SHP77 treated with DMSO at 0.1 percent for 48 hours (cell line): ENCODE measurements at places on chromosomes 4 and X.

GRCh38 chr4:28247805-28248204 is 1387.2 kb downstream of the STIM2 start:
- no peak for DNase-seq

DNA sequence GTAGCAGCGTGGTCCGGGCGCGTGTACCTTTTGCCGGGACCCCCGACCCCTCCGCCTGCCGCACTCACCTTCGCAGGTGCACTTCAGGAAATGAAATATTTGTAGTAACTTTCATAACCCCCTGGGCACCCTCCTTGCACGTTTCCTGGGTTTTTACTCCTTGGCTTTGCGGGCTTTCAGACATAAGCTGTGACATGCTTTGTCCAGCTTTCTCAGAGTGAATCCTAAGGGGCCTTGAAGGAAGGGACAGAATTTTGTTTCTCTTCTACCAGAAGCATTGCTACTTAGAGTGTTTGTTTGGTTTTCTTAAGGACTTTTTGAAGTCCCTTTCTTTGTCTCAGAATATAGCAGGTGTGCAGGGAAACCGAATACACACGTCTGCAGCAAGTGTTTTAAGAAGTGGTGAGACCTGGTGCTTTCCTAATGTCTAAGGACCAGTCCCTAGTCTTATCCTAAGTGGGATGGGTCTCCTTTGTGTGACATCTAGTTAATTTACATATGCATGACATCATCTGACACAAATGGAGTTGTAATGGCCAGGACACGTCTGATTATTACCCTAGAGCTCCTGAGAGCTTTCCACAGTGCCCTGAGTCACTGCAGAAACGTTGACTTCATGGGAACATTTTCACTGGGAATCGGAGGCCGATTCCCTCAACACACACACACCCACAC is 1.3 kb downstream of the FAM149A start:
- no peak for DNase-seq

GRCh38 chr4:128663325-128663724 is 146.2 kb upstream of the JADE1 start:
- DNase-seq = no peak

- DNase-seq = no peak
These were observed 663 bp downstream of the CXorf38 start for GRCh38 chrX:40646489-40647306.

GRCh38 chr4:75555294-75556164 is at the start of gene ODAPH:
TSS of gene ODAPH (plus strand) at chr4:75556066. CDS start at chr4:75556083, 17 bp downstream.
- no peak for DNase-seq

- DNase-seq = no peak
These were observed 59.3 kb upstream of the RPL34 start for GRCh38 chr4:108561116-108561515.

DNA sequence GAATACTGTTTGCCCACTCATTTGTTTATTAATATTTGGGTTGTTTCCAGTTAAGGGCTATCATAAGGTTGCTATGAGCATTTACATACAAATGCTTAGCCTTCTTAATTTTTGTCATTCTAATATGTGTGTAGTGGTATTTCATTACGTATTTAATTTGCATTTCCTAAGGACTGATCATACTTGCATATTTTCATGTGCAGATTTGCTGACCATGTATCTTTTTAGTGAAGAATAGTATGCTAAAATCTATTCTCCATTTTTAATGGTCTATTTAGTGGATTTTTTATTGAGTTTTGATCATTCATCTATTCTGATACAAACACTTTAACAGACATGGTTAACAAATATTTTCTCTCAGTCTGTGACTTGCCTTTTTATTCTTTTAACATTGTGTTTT is 949.5 kb downstream of the RAB28 start:
- no peak for DNase-seq

GRCh38 chr4:37304612-37305011 is 60.1 kb downstream of the NWD2 start:
- DNase-seq = no peak

DNA sequence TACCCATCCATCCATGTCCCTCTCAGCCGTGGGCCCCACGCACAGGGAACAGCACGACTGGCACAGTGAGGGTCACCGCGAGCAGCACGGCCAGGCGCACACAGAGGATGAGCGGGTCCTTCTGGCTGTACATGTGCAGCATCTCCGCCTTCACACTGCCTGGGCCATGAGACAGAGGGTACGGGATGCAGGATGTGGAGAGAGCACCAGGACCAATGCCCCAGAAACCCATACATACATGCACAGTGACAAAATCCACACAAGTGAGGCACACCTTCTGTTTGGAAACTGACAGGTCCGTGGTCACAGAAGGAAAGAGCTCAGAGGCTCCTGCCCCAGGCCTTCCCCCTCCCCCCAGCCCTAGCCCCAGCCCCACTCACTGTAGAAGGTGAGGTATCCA is 9.5 kb downstream of the SLC38A5 start:
- DNase-seq = no peak

GRCh38 chrX:1075741-1076140 is 136.7 kb downstream of the CRLF2 start:
- no peak for DNase-seq

DNA sequence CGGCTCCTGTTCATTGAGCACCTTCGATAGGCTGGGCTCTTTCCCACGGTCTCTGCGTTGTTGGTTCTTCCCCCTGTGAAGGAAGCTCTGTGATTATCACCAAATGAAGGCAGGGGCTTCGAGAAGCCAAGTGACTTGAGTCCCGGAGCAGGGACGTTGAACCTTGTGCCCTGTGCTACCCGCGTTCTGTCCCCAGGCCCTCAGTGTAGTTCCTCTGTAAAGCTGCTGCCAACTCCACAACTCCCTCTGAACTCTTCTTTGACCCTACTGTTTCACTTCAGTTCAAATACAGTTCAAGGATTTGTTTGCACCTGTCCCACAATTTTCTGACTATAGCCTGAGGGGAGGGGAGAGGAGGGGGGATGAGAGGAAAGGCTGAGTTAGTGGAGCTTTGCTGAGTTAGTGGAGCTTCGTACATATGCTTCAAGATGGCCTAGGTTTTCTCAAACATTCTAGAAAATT is 635 bp upstream of the PHF8 start:
- DNase-seq = peak; percentile 93

GRCh38 chr4:36348403-36348938 is 67.1 kb downstream of the DTHD1 start:
- DNase-seq = no peak

DNA sequence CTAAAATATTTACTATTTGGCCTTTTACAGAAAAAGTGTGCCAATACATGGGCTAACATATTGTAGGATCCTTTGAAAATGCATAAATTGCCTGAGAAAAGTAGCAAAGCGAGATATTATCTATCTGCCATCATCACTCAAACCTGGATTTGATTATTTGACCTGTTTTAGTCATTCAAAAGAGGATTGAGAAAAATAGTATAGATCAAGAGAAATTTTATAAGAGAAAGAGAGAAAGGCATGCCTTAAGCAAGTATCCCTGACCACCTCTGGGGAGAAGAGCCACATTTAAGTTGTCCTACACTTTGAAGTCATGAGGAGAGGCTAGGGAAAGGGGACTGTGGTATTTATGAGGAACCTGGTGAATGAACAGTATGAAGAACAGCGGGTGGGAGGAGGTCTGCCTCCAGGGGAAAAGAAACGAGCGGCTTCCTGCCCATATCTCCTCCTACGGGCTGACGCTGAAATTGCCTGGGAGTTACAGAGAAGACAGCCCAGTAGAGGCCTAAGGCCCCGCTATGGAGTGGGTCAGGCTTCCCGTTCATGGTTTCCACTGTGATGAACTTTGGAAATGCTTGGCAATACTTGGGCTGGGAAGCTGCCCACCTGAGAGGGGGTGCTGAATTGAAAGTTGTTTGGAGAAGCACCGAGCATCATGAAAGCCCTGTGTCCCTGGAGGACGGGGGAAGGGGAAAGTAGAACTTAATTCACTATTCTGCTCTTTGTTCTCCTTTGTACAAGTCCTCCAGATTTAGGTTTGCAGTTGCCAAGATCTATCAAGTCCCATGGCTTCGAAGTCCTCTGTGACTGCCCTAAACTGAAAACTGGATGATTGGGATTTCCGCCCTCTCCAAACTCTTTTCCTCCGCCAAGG is 106.9 kb upstream of the ACSL4 start:
- DNase-seq = no peak

- no peak for DNase-seq
These were observed 15.6 kb downstream of the MED14 start for GRCh38 chrX:40719731-40720130.

DNA sequence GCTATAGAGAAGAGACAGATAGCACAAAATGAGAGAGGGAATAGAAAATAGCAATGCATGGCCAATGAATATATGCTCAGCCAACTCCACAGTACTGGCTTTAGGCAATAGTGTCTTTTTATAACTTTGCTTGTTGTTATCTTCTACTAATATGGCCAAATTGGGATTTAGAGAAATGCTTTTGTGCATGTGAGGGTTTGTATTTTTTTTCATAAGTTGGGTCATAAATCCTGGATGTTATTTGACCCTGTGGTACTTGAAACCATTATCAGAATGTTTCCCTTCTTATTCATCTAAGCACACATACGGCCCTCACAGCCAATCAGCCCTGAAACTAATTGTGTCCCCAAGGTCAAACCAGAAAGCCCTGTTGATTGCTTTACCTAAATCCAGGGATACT is 35.2 kb upstream of the LPAR4 start:
- DNase-seq = no peak

GRCh38 chr4:89303814-89304388 is 3.7 kb downstream of the GPRIN3 start:
- no peak for DNase-seq

GRCh38 chr4:127069675-127070074 is 563.1 kb upstream of the INTU start:
- DNase-seq = no peak

DNA sequence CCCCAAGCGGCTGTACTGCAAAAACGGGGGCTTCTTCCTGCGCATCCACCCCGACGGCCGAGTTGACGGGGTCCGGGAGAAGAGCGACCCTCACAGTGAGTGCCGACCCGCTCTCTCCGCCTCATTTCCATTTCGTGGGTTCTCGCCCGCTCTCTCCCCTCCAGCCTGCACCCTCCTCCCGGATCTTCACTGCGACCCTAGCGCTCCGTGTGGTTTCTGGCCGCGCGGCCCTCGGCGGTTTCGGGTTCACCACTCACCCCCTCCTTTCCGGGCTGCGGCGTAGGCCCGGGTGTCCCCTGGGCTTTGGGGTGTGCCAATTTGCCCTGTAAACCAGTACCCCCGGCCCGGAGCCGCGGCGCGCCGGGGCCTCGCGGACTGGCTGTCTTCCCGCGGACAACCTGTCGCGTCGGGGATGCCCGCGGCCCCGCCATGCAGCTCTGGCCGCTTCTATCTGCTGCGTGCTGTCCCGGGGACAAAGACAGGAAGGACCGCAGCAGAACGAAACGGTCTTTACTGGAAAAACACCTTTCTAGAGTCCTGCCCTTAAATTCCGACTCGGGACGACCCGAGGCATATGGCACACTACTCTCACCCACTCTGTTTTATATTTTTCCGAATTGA is 737 bp downstream of the FGF2 start:
- no peak for DNase-seq

- no peak for DNase-seq
These were observed 131.7 kb upstream of the FAM47B start for GRCh38 chrX:34810916-34811315.

DNA sequence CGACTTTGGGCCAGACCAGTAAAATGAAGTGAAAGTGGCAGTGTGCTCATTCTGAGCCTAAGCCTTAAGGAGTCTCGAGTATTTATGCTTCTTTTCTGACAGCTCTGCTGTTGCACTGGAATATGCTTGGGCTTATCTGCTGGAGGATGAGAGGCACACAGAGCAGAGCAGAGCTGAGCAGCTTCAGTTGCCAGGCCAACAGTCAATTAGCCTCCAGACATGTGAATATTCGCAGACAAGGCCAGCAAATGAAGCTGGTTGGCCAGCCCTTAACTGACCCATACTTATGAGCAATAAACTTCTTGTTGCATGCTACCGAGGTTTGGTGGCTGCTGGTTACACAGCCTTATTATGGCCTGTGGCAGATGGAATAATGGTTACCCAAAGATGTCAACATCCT is 203.0 kb upstream of the GEMIN8 start:
- no peak for DNase-seq

- no peak for DNase-seq
These were observed 61.7 kb upstream of the CBR4 start for GRCh38 chr4:169071747-169072146.

- DNase-seq = no peak
These were observed 116.6 kb downstream of the PTCHD1 start for GRCh38 chrX:23451266-23451665.

DNA sequence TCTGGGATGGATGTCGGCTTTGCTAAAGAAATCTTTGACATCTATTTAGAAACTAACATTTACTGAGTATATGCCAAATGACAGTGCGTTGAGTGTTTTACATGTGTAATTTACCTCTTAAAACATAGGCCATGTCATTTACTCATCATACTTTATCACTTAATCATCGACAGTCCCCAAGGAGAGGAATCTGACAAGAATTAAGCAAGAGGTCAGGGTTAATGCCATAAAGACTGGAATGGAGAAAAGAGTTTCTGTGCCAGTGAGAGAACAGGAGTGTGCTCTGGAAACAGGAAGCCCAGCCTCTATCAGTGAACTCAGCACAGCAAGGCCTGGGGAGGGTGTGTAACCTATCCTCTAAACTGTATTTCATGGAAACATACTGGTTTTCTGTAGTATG is 28.0 kb upstream of the AMOT start:
- DNase-seq = no peak

DNA sequence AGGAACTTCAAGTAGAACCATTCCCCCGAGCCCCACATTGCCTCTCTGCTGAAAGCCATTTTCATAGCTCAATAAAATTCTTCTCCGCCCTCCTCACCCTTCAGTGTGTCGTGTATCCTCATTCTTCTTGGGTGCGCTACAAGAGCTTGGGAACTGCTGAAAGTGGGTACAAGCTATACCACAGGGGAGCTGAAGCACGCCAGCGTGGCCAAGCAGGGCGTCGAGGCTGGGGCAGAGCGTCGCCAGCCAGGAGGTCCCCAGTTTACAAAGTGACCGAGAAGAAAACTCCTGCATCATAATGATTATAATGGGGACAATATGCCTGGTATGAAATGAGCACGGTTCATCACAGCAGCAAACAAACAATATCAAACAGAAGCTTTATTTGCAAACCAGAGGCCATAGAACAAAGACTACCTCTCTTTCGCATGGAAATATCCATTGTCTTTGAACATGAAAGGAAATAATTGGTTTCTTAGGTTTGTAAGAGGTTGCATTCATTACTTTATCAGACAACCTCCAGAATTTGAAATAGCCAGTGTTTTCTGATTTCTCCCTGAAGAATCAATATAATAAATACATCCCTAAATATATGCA is 34.3 kb downstream of the RELL1 start:
- no peak for DNase-seq

DNA sequence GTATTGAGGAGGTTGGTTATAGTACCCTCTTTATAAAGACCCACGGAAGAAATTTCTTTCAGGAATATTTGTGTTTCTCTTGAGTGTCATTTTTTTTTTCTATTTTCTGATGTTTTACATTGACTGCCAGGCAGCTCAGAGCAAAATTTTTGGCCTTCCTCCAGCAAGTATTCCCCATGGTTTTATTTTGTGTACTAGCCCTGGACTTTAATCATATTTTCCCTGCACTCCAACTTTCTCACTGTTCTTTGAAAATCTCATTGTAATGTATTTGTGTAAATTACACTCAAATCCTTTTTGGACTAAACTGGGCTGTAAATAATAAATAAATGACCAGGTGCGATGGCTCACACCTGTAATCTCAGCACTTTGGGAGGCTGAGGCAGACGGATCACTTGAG is 45.6 kb upstream of the USP46 start:
- no peak for DNase-seq
